ENCODE measurements at places on chromosomes 7 and 10.
A peak's percentile ranks its signal among the peaks of the same experiment; 100 is the strongest.

GRCh38 chr7:4406288-4407058, 275.6 kb upstream of the FOXK1 start:
- DNase-seq = no peak

DNA sequence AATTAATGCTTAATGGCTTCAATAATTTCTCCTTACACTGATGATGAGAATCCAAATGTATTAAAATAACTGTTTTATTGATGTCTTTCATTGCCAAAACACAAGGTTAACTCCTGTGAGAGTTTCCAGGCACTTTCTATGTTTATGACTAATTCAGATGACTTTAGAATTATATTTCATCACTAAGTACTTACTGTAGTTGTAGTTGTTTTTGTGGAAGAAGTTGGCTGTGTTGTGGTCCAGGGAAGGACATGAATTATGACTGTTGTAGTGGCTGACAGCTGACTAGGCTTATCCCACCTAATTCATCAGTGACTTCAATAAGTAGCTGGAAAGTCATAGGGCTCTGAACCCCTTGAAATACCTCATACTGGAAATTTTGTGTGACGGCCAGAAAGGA, 254.8 kb downstream of the HGF start:
- no peak for DNase-seq

- no peak for DNase-seq
Observed at GRCh38 chr10:34599026-34599795, 215.9 kb downstream of the PARD3 start.

GRCh38 chr7:71682181-71682580, 550.2 kb downstream of the GALNT17 start:
- DNase-seq = no peak

GRCh38 chr7:150962553-150963399, 15.3 kb downstream of the KCNH2 start:
- peak; percentile 57 for DNase-seq

DNA sequence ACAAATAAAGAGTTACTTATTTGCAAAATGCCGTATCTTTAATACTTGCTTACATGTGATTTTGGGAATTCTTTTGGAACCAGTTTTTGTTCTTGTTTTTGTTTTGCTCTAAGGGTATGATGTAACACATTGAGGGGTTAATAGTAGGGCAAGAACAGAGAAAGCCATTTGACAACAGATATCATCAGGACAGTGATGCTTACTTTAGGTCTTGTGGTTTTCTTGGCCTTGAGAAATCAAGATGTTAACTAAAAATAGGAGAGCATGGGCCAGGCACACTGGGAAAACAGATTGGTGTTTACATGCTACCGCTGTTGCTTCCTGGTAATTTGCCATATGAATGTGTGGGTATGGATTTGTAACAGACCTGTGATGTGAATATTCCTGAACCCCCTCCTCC, 3.7 kb downstream of the SAMD8 start:
- no peak for DNase-seq

DNA sequence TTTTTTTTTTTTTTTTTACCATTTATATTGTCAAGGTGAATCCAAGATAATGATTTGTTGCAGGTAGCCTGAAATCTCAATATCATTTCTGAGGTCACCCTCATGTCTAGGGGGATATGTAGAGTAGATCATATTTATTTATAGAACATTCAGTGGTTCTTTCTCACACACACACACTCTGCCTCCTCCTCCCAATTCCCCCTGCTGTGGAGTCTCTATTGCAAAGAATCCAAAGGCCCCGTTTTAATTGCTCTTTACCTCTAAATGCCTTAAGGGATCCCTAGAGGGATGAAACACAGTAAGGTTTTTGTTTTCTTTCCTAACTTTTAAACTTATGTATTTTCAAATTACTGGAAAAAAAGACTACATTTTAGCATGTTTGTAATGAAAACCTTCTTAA, 170.0 kb downstream of the PRKG1 start:
- DNase-seq = no peak

GRCh38 chr7:128003167-128003566, 28.1 kb downstream of the LRRC4 start:
- no peak for DNase-seq

- no peak for DNase-seq
Observed at GRCh38 chr10:70403483-70404035, 386 bp upstream of the EIF4EBP2 start.

DNA sequence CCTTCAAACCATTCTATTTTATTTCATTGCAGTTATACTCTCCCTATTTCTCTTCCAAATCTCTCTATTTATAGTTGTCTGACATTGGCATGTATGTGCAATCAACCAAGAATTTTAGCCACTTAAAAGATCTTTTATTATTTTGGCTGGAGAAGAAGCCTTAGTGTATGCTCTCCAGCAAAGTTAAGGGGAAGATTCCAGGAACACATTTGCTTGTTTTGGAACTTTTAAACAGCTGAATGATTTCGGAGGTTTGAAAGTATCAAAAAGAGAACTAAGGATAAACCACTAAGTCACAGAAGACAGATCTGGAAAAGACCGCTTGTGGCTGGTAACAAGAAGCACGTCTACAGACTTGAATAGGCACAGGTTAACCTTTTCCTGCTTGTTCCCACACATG, 182.2 kb upstream of the FZD1 start:
- peak; percentile 37 for DNase-seq

DNA sequence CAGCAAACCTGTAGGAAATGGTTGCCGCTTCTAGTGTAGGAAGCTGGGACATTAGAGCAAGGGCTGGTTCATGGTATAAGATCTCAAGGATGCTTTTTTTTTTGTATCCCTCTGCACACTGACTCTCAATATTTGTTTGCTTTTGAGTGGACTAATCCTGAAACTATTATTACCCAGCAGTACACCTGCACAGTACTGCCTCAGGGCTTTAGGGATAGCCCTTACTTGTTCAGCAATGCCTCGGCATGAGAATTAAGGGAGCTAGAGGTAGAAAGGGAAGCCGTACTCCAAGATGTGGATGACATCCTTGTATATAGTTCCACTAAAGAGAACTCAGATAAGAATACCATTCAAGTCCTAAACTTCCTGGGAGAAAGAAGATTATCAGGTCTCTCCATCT, 70.5 kb downstream of the COPG2 start:
- DNase-seq = no peak

GRCh38 chr7:90686146-90686545, 90.0 kb downstream of the CDK14 start:
- no peak for DNase-seq

DNA sequence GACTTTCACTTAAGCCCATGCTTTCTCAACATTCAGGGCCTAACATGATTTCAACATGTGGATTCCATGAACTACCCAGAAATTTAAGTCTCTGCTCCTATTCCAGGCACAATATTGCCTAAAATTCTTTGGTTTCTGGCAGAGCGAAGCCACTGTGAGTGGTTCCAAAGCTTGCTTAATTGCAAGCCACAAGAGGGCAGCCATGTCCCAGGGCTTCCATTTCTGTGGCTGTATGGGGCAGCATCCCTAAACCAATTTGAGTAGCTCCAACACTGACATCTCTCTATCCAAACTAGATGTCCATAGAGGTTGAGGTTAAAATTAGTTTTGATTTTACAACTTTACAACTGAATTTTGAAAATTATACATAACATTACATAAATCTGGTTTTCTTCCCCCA, 56.3 kb upstream of the MDFIC start:
- peak; percentile 65 for DNase-seq

DNA sequence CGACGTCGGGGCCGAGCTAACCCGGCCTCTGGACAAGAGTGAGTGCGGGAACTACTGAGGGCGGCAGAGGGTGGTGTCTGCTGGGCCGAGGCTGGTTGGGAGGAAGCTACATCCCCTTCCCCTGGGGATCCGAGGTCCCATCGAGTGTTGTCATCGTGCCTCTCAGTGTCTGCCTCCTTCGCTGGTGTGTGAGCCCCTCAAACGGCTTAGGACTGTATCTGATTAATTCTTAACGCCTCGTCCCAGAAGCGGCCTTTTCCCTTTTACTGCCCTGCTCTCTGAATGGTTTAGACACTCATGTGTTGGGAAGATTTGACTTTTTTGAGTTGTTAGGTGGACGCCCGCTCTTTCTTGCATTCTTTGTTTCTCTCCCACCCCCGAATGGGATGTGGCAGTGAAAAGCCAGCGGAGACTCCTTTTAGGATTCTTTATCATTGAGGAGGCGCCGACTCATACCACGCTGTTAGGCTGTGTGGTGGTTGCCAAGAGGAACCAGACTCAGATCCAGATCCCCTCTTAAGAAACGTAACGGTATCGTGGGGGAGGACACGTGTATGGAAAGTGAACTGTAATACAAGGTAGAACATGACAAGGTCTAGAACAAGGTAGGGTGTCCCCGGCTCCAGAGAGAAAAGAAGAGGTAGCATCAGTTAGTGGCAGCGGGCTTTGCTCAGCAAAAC, 631 bp downstream of the SUPV3L1 start:
- peak; percentile 24 for DNase-seq

GRCh38 chr7:97971120-97971989, 18.6 kb downstream of the OCM2 start:
- peak; percentile 49 for DNase-seq

DNA sequence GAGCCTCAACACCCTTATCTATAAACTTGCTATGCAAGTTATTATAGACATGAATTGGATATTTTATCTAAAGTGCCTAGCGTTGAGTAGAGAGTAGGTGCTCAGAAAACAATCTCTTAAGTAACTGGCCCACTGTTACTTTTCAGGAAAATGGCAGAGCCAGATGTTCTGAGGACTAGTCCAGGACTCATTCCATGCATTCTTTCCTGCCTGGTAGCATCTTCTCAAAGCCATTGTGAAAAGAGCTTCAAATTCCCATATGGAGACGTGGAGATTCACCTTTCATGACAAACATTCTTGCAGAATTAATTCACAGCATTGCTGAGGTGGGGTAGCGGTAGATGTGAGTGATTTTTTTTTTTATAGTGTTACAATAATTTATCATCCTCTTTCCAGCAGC, 35.9 kb upstream of the ITPRID1 start:
- DNase-seq = no peak

DNA sequence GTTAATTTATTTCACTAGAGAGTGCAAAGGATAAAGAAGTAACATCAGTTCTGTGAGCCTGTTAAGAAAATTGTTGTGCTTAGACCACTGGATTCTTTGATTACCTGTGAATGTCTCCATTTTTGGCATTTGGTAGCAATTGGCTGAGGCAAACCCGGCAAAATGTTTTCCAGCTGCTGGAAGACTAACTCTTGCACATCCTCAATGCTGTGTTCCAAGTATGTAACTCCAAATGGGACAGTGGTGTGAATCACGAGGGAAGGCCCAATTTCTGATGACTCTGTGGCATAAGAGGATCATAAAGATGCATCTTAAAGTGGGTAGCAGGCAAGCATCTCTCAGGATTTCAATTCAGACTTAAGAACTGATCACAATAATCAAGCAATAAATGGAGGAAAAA, 268.8 kb downstream of the RNLS start:
- no peak for DNase-seq

DNA sequence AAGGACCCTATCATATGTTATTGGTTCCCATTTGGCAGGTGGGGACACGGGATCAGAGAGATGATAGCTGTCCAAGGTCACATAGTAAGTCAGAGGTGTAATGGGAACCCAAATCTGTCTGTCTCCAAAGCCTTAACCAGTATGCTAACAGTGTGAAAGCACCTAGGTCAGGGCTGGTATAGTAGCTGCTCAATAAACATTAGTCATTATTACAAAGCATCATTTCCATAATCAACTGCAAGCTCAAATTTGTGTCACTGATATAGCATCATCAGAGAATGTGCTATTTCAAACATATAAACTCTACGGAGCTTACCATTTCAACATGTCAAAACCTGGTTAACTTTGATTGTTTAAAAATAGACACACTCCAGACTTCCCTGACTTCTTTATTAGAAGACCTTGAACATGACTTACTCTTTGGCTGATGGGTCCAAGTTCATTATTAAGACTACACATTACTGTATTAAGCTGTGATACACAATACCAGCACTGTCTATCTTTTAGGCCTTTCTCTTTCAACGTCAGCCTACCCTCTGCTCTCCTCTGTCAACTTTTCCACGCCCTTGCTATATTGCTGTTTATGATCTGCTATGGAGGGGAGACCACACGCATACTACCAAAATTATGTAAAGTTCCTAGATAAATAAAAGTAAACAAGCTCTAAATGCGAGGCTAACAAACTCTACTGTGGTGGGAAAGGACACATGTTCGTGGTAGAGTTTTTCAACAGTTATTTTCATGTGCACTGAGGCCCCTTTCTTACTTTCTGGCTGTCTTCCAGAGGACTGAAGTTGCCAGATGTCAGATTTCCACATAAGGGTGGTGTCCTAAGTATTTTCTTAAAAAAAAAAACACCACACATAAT, 33.6 kb downstream of the DNMBP start:
- no peak for DNase-seq

GRCh38 chr7:142945001-142945400, 5.7 kb downstream of the LLCFC1 start:
- DNase-seq = no peak

DNA sequence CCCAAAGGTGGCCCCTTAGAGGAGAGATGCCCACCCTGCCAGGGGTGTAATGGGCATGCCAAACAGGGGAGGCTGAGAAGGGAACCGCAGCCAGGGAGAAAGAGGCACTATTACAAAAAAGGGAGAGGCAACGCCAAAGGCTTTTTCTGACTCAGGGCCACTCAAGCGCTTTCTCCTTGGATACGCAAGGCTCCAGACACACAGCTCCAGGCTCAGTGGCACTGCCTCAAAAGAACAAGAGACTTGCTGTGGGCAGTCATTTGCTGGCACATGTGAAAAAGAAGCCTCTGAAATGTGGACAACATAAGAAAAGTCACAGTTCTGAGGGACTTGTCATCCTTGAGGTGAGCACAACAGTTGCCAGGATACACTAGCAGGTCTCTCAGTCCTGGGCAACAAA, 128.4 kb downstream of the DGKI start:
- DNase-seq = no peak

DNA sequence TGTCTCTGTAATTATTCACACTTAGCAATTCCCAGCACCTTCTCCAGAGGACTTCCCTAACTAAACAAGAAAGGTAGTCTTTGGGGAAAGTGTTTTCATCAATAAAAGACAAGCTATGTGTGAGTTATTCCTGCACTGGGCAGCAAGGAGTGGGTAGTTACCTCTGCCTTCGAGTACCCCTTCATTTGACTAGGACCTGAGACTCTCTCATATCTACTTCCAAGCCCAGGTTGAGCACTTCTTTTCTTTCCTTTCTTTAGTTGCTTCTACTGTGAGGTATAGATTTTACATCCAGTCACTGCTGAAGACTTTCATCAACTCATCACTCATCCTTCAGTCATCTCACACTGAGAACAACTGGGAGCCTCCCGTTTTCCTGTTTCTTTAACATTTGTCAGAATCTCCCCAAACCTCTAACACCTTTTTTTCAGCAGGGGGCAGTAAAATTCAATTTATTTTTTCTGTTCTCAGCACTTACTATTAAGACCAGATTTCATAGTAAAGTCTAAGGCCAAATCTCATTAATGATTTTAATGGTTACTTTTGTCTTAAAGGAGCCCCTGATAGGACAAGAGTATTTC, 80.1 kb upstream of the PRSS1 start:
- peak; percentile 49 for DNase-seq

DNA sequence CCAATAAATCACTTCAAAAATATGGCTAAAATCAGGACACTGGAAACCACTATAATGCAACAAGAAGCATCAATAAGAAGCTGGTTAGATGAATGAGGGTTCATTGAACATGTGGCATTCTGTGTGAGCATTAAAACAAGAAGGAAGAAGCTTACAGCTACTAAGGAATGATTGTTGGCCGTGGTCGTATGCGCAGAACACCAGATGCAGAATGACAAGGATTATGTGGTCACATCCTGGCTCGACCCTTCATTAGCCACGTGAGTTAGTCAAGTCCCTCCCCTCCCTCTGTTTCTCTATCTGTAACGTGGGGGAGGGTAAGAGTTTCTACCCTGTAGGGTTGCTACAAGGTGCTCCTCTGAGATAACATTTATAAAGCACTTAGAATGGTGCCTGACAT, 174.3 kb downstream of the ADAM12 start:
- DNase-seq = no peak

All from ACHN (cell line).